ENCODE measurements at places on chromosomes 5 and 9.

DNA sequence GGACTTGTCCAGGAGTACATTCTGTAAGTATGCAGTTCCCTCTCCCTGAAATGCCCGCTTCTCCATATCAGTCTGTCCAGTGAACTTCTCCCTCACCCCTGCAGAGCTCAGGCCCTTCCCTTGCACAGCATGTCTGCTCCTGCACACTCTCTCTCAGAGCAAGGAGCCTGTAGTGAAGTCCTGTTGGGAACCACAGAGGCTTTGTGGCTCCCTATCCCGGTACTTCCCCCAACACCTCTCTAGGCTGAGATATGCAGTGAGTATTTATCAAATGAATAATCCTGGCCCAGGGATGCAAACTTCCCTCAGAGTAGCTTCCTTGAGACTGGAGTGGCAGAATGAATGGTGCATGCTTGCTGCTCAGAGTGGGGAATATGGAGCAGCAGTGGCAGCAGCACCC, 48.8 kb downstream of the POC5 start:
- DNase-seq, result no peak

- DNase-seq, result no peak
These were observed 102.2 kb downstream of the YTHDC2 start for GRCh38 chr5:113615708-113616107.

DNA sequence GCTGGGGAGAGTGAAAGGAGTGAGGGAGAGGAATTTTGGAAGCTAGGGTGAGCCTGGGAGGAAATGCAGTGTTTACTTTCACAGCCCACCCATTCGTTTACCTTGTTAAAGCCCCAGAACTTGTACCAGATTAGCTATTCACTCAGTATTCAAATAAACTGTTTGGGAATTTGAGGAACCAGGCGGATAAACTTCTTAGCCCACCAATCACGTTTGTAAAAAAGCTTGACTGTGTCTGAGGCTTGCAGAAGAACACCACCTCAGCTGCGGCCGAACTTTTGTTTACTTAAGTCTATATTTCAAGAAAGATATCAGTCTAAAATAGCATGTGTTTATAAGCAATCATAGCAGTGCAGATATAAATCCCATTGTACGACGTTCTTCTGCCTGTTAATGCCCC, 5.2 kb upstream of the TLE1 start:
- DNase-seq, result no peak

DNA sequence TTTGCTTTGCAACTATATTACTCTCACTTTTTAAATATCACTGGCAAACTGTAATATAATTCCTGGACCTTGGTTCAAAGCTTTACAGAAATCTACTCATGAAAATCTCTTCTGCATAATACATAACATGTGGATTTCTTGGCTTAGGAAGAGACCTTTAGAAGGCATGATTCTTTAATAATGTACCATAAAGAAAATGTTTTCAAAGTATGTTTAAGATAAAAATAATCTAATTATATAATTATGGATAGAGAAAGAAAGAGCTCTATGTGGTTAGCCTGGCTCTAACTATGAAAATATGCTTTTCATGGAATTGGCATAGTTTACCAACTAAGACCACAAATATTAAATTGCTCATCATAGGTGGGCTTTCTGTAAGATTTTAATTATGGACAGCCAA, 817.8 kb downstream of the TLE1 start:
- DNase-seq, result no peak

- no peak for DNase-seq
These were observed 133.9 kb downstream of the MUSK start for GRCh38 chr9:110802416-110803035.

DNA sequence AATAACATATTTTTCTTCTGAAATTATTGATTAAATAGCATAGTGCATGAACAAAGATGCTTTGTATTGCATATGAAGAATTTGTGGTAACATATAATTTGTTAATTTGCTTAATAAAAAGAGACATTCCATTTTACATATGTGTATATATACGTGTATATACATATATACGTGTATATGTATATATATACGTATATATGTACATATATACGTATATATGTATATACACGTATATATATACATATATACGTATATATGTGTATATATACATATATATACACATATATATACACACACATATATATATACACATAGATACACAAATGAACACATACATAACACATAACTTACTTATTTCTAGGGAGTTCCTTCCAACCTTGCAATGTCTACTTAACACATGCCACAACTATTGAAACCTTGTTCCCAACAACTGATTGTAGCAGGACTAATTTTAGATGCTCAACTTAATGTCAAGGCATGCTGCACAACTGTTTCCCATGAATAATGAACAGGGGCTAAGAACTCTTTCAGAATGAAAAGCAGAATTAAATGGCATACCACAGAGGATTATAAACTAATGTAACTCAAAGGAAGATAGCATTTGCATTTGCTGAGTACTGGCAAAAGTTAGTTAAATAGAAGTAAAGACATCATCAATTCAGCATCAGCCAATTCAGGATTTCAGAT, 17.4 kb downstream of the KIF24 start:
- DNase-seq, result no peak

DNA sequence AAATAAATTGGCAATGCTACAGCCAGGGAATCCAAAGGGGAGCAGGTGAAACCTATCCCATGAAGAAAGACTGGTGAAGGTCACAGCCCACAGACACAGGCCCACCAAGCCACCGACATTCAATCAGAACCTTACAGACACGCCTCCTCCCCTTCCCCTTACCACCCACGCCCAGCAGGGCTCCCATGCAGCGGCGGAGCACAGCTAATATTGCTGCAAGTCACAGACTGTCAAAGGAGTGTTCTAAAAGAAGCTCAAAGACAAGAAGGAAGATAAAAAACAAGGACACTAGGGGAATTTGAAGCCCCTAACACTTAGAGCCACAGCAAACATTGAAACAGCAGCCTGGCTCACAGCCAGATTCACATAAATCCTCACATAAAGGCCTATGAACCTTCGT, 91.2 kb downstream of the MED10 start:
- DNase-seq, result no peak

GRCh38 chr5:134600600-134600999, 32.0 kb downstream of the SAR1B start:
- no peak for DNase-seq

- no peak for DNase-seq
These were observed 308.1 kb downstream of the LRRC70 start for GRCh38 chr5:62886603-62887315.

GRCh38 chr5:168875832-168876231, 296.7 kb upstream of the PANK3 start:
- DNase-seq, result no peak

DNA sequence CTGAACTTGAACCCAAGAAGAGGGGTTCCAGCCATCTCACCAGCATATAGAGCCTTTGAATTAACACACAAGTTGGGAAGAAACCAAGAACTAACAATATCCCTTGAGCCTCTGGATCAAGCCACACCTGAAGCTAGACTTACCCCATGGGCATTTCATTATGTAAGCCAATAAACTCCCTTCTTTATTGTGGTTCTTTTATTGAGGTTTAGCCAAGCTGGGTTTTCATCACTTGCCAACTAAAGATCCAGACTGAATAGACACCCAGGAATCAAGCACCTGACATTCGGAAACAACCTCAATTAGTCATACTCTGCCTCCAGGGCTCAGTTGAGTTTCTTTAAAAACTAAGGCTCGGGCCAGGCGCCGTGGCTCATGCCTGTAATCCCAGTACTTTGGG, 226.7 kb downstream of the AGTPBP1 start:
- no peak for DNase-seq
